Brain microvascular endothelial cell (primary cell): ENCODE measurements at places on chromosomes 16 and 17.

- no peak for DNase-seq
These were observed 332.1 kb downstream of the C16orf95 start for GRCh38 chr16:86984991-86985647.

DNA sequence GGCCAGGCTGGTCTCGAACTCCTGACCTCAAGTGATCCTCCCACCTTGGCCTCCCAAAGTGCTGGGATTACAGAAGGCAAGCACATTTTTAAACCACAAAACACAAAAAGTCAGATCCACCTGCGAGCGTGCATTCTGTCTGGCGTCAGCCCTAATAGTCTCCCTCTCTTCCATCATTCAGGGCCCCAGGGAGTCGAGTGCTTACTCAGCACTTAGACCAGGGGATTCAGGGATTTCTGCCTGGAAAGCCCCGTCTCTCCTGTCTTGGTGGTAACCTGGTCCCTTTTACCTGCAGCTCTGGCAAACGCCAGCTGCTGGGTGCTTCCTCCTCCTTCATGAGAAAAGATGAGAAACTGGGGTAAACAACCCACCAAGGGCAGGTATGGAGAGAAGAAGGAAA, 443.1 kb downstream of the SOX9 start:
- DNase-seq, result no peak

DNA sequence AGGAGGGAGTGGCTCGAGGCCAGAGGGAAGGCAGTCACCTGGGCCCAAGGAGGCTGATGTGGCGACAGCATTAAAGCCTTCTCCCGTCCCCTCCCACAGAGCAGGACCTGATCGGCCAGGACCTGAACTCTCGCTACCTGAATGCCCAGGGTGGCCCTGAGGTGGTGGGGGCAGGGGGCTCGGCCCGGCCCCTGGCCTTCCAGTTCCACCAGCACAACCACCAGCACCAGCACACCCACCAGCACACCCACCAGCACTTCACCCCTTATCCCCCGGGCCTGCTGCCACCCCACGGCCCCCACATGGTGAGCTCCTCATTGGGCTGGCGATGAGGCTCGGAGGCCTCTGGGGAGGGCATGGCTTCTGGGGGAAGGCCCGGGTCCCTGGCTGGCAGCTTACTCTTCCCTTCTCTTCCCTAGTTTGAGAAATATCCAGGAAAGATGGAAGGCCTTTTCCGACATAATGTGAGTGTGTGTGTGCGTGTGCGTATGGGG, 6.4 kb downstream of the FBRS start:
- no peak for DNase-seq

DNA sequence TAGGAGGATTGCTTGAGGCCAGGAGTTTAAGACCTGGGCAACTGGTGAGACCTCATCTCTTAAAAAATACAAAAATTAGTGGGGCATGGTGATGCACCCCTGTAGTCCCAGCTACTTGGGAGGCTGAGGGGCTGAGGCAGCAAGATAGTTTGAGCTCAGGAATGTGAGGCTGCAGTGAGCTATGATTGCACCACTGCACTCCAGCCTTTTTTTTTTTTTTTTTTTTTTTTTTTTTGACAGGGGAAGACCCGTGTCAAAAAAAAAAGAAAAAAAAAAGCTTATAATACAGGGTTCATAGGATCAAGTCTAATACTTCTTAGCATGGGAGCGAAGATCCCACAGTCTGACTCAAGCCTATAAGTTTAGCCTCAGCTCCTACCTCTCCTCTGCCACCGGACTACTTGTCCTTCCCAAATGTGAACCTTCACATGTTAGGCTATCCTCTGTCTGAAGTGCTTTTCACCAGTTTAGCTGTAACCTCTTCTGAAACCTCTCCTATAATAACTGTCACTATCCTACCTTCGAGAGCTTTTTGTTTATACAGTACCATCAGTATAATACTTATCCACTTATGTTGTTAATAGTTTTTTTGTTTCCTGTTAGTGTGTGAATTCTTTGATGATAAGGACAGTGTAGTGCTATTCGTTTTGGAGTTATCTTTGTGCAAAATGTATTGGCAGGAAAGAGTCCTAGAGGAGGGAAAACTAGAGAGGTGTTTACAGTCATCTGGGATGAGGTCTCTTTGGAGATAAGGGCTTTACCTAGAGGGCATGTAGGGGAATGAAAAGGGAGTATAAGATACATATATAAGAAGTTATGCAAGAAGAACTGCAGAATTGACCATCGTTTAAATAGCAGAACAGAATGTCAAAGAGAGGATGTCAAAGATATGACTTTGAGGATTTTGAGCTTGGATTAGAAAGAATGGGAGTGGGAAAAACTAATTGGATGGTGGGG, 15.5 kb downstream of the CPD start:
- no peak for DNase-seq

DNA sequence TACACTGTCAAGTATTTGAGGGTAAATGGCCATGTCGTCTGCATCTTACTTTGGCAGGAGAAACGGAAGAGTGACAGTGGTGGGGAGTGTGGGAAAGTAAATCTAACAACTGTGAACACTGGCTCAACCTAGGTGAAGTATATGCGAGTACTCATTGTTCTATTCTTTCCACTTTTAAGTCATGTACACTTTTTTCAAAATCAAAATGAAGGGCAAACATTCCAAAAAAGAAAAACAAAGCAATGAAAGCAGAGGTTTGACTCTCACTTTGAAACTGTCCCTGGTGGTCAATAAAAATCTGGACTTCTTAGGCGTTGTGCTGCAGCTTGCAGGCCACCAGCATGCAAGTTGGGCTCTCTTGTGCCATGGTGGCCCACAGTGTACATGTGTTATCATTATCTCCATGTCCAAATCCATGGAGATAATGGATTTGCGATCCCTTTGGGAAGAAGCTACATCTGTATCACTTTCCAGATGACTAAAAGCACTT, 32.7 kb downstream of the STAT5B start:
- DNase-seq, result no peak

- DNase-seq, result no peak
These were observed 11.0 kb upstream of the ABAT start for GRCh38 chr16:8663192-8664089.

DNA sequence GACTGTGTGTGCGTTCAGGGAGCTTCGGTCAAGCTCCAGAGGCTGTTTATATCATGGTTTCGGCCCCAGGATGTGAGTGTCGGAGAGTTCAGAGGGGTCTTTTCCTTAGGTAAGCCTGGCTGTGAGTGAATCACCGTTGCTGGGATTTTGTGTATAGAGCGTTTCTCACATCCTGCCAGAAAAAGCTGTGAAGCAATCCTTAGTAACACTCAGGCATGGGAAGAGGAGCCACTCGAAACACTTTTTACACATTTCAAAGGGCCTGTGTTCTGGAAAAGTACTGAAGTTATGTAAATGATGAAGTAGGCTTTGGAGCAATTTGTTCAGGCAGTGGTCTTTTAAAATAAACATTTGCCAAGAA, 662 bp downstream of the PGS1 start:
- peak; percentile 79 for DNase-seq

- DNase-seq, result no peak
These were observed 9.9 kb downstream of the CRHR1 start for GRCh38 chr17:45793999-45794540.

GRCh38 chr16:69321080-69321479, 9.3 kb downstream of the PDF start:
- DNase-seq, result no peak

DNA sequence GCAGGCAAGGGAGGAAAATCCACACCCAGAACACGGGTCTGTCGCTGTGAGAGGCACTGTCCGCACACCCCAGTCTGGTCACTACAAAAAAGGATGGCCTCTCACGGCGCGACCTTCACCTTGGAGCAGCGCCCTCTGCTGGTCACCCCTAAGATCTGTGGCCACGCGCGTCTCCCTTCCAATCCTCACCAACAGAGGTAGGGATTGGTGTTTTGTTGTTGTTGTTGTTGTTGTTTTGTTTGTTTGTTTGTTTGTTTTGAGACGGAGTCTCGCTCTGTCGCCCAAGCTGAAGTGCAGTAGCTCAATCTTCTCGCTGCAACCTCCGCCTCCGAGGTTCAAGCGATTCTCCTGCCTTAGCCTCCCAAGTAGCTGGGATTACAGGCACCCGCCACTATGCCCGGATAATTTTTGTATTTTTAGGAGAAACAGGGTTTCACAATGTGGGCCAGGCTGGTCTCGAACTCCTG, 15.0 kb upstream of the C17orf58 start:
- no peak for DNase-seq

GRCh38 chr17:67401598-67402504, 24.8 kb downstream of the PITPNC1 start:
- no peak for DNase-seq

GRCh38 chr17:63476854-63477479, at the start of gene ACE:
ACE (plus strand) TSS chr17:63477061; CDS start chr17:63477095, 34 bp downstream.
- DNase-seq, result no peak

DNA sequence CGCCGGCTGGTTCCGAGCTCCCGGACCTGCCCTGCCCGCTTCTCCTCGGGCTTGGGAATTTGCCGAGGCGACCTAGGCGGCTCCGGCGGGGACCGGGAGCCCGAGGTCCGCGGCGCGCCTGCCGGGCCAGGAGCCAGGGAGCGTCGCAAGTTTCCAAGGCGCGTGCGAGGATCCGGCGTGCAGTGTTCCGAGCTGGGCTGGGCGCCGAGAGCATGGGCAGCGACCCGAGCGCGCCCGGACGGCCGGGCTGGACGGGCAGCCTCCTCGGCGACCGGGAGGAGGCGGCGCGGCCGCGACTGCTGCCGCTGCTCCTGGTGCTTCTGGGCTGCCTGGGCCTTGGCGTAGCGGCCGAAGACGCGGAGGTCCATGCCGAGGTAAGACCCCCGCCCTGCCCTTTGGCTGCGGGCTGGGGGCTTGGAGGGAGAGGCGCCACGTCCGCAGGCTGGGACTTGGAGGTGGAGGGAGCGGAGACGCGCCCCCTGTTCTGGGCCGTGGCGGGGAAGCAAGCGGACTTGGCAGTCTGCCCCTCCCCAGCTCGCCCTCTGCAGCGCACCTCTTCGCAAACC, 668 bp downstream of the MMP15 start:
- peak; percentile 9 for DNase-seq

DNA sequence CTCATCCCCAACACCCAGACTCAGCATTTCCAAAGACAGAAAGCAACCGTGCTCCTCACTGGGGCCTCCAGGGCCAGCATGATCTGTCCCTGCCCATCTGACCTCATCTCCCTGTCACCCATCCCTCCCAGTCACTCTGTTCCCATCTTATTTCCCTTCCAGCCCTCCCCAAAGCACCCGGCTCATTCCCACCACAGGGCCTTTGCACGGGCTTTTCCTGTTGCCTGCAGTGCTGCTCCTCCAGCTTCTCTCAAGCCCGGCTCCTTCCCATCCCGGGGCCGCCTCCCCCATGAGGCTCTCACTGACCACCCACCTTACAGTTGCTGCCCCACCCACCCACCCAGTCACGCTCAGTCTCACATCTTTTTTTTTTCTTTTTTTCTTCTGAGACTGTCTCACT, 54.8 kb downstream of the RMI2 start:
- DNase-seq, result no peak

DNA sequence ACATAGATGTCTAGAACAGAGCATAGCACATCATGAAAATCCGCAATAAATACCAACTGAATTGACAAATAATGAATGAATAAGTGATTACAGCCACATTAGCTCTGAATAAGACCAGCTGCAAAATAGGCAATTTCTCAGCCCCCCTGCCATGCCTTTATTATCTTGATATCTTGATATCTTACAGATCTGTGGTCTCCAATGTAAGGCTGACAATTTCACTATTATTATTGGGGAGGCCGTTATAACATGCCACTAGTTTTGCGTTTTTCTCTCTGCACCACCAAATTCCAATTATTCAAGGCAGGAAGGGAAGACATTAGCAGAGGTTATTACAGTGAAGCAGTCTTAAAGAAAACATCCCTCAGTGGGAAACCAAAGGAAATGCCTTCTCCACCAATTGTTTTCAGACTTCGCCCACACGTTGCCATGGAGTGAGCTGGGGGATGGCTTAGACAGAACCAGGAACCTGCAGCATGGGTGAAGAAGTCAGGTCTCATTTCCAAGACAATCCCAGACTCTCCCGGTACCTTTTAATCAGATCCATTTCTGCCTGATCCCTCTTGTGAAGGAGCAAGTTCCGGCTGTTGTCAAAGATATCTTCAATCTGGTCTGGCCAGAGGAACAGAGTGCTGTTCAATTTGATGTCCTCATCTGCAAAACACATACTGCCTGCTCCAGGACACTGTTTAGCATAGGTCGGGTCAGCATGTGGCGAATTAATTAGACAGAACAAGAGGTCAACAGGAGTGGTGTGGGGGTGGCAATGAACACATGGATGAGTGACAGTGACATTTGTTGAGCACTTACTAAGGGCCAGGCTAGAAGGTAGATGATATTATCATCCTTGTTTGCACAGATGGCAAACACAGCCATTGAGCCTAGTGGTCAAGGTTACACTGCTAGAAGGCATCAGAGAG, 46.4 kb downstream of the DNAH3 start:
- DNase-seq, result peak; percentile 76

- peak; percentile 29 for DNase-seq
These were observed at the start of gene RASL10B for GRCh38 chr17:35731239-35731916. RASL10B (plus strand) TSS chr17:35731639; CDS start chr17:35735185, 3,546 bp downstream.

DNA sequence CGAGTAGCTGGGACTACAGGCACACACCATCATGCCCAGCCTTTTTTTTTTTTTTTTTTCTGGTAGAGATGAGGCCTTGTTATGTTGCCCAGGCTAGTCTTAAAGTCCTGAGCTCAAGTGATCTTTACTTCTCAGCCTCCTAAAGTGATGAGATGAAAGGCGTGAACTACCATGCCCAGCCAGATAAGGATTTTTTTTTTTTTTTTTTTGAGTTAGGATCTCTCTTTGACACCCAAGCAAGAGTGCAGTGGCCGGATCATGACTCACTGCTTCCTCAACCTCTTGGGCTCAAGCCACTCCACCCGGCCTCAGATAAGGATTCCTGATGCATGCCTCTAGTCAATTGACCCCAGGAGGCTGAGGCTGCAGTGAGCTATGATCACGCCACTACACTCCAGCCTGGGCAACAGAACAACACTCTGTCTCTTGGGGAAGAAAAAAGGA, 11.2 kb upstream of the PLEKHG4 start:
- DNase-seq, result peak; percentile 96

GRCh38 chr17:79577485-79578187, 33.2 kb downstream of the RBFOX3 start:
- no peak for DNase-seq

- DNase-seq, result no peak
These were observed 7.3 kb downstream of the CX3CL1 start for GRCh38 chr16:57379579-57379978.

DNA sequence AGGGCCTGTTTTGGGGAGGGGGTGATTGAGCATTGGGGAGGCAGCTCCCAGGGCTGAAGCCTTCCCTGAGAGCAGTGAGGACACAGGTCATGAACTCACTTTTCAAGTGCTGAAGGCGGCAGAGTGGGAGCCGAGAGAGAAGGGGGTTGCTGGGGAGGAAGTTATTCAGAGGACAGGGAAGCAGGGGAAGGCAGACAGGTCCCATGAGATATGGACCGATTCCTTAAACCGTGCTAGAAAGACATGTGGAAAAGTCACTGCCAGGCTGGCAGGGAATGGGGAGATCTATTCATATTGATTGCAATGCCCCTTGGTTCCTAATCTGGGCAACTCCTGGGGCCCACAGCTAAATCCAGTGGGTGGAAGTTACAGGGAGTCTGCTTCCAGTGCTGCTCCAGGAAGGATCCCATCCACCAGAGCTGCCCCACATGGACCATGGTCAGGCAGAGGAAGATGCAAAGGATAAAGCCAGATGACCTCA, 1.1 kb downstream of the CCL4 start:
- no peak for DNase-seq

- no peak for DNase-seq
These were observed 5.1 kb upstream of the HOXB2 start for GRCh38 chr17:48549914-48550501.
